ENCODE measurements at places on chromosomes 11 and 22.

- DNase-seq = no peak
These were observed 6.0 kb downstream of the PAX6 start for GRCh38 chr11:31805037-31805628.

GRCh38 chr11:12502046-12502445, 124.7 kb downstream of the PARVA start:
- DNase-seq = no peak

GRCh38 chr11:69377029-69377952, 83.3 kb downstream of the MYEOV start:
- DNase-seq = no peak

- no peak for DNase-seq
These were observed 73.1 kb downstream of the TMPRSS5 start for GRCh38 chr11:113632981-113633380.

DNA sequence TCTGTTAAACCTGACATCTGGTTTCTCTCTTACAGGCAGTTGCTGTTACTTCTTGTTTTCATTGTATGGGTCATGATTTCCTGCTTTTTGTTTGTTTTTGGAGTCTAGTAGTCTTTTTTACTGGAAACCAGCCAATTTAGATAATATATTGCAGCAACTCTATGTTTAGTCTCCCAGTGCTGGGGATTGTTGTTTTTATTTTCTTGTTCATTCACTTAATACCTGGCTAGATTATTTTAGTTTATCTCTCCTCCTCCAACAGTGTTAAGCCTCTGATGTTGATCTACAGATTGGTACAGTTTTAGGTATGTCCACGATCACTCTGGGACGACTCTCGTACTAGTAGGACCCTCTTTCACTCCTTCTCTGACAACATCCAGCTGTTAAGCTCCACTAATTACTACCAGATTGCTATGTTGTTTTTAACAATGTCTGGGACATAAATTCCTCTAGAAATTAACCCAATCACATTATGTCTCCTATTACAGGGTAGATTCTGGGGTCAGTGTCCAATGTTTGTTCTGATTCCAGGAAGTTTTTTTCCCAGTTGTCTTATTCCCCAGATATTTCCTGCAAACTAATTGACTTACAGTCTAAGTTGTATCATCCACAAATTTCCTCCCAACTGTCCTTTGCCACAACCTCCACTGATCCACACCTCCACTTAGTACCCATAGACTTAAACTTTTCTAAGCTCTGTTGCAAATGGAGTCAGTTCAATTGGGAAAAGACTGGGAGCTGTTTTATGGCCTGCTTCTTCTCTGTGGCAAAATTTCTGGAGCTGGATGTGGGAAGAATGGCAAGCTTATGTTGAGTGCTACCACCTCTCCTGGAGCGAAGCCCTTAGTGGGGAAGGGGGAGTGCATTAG, 1280.6 kb upstream of the CNTN5 start:
- DNase-seq = no peak

GRCh38 chr11:77154381-77155081, 26.5 kb downstream of the MYO7A start:
- DNase-seq = no peak

GRCh38 chr11:27557226-27557625, 50.7 kb upstream of the LIN7C start:
- DNase-seq = no peak

DNA sequence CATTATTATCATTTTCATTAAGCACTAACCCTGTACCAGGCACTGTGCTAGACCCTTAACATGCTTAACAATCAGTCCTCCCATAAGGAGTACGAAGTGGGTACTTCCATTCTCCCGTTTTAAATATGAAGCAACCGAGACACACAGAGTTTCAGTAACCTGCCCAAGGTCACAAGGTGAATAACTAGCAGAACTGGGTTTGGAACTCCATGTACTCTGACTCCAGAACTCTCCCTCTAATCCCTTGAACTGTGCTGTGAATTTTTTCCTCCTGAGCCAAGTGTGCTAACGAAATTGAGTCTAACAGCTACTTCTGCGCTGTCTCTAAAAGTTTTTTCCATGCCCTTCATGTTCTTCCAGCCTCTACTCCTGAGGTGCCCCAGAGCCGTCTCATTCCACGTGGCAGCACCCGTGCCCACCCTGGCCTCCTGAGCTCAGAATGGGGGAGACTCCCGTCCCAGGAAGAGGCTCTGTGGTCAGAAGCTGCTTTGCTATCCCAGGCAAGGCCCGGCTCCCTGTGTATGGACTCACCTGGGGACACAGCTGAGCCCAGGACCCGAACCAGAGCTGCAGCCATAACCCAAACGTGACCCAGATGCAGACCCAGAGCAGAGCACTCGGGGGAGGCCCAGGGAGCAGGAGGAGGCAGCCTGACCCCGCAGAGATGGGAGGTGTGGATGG, 8.6 kb upstream of the TRIM29 start:
- DNase-seq = no peak

GRCh38 chr11:39078465-39078864, 2381.0 kb downstream of the LRRC4C start:
- DNase-seq = no peak

DNA sequence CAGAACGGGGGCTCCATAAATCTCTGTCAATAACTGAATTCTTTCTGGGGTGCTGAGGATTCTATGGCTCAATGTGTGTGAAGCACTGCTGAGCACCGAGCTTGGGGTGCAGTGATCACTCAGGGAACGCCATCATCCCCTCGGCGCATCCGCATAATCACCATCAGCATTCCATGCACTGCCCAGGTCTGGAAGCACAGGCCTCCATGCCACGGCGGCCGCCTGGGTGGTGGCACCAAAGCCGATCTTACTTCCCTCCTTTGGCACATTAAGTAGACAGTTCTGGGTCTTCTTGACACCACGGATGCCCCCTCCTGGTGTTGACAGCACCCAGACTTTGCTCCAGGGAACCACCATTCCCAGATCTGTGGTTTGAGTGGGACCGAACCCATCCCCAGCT, 15.6 kb downstream of the LTO1 start:
- no peak for DNase-seq

DNA sequence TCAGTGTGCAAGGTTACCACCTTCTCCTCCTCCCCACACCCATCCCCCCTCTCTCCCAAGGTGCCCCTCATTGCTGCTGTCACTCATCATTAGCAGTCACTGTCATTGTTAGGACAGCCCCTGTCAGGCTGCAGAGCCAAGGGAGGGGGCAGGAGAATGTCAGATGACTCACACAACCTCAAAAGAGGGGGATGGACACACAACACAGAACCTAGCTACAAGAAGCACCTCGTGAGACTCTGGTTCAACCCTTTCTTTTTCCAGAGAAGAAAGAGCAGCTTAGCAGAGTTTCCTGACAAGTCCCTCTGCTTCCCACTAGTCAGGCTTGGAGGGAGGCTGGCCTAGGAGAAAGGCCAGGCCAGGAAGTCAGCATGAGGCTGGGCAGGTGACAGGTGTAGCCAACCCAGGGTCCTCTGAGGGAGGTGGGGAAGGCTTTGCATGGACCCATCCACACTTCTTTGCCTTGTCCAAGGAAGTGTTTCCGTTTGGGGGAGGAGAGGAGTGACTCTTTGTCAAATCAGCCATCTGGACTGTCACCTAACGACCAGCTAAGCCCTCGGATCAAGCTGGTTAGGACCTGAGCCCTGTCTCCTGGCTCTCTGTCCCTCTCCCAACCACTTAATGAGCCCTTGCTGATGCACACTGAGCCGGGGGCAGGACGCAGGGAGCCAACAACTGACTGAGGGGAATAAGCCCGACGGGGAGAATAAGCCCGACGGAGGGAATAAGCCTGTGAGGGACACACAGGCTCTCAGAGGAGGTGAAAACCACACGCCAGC, 18.3 kb downstream of the ADORA2A start:
- DNase-seq = peak; percentile 66

DNA sequence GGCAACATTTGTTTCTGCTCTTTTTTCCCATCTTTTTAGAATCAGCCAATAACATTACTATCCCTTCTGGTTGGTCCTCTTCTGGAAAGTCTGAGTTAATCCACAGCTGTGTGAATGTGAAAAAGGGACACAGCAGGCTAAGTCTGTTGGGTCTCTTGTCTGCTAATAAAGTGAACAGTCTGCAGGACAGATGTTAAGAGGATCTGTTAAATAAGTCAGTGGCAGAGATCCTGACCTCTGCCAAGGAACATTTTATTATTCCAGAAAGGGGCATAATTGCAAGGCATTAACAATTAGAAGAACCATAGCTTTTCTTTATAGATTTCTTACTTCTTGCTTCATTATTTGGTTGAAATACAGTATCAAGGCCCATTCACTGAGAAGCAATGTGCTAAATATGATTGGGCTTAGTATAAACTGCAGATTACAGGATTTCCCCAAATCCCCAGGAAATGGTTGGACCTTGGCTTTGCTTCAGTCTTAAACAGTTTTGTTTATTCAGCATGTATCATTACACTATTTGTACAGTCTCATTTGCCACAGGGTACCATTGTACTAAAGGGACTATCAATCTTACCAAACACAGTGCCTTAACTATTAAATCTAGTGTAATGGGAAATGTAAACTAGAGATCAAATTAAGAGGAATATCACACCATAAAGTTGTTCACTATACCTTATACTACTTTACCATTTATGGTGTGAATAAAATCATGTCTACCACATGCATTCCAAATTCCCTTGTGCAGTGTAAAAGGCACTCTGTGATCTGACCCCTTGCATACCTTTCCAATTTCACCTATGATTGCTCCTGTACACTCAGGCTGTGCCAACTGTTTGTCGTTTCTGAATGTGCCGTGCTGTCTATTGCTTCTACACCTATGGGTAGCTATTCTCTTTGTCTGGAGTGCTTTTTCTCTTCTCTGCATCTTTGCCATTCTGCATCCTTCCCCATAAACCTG, 274.0 kb downstream of the SOX6 start:
- no peak for DNase-seq

DNA sequence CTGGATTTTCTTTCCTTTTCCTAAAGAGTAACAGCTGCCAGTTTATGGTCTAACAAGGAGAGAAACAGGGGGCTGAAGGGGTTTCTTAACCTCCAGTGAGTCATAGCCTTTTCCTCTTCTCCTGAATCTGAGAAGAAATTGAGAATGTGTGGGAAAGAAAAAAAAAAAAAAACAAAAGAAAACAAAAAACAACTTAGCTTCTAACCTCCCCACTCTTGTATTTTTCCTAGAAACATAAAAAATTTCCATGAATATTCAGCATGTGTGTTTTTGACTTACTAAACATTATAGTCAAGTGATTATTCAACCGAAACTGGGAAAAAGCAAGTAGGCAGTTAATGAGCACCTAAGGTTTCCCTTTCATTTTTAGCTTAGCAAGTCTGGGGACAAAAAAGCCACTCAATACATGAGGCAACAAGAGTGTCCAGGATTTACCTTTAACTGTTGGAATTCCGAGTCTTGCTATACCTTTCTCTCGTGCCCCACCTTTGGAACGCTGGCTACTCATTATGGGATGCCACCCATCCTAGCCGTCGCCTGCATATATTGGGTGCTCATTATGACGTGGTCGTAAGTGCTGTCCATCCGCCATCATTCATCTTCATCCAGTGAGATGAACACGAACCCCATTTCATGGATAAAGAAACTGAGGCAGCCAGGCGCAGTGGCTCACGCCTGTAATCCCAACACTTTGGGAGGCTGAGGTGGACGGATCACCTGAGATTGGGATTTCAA, 2.4 kb downstream of the ASPHD2 start:
- DNase-seq = no peak

Data from coronary artery (tissue), 2 donors.